T-helper 22 cell (primary cell): ENCODE measurements at places on chromosomes 6 and 20.

- DNase-seq, result no peak
Observed at GRCh38 chr20:62494537-62494936, 18.7 kb upstream of the GATA5 start.

DNA sequence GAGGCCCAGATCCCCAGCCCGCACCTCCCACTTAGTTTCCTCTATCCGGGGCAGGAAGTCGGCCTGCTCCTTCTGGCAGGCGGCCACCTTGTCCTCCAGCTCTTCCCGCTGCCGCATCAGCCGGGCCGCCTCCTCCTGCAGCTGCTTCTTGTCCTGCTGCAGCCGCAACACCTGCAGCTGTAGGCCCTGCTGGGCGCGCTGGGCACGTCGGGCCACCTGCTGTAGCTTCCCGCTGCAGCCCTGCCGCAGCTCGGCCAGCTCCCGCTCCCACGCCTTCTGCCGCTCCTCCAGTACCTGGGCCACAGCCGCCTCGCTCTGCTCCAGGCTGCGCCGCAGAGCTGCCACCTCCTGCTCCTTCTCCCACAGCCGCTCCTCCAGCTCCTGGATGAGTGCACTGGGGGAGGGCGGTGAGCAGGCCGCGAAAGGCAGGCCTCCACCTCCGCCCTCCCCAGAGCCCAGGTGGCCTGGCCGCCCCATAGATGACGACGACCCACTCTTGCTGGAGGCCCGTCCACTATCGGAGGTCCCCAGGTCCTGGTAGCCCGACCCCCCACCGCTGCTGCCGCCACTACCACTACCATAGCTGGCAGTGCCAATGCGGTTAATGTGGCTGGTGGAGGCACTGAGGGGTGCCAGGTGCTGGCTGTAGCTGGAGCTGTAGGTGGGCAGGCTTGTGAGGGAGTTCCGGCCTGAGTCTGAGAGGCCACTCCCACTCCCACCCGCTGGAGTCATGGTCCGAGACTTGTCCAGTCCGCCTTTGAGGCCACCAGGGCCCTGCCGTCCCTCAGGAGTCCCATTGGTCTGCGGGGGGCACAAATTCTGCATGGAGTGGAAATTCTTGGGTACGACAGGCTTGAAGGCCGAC, 6.0 kb upstream of the FASTKD5 start:
- DNase-seq, result no peak

GRCh38 chr6:111199935-111200334, 112.6 kb downstream of the SLC16A10 start:
- DNase-seq, result no peak

DNA sequence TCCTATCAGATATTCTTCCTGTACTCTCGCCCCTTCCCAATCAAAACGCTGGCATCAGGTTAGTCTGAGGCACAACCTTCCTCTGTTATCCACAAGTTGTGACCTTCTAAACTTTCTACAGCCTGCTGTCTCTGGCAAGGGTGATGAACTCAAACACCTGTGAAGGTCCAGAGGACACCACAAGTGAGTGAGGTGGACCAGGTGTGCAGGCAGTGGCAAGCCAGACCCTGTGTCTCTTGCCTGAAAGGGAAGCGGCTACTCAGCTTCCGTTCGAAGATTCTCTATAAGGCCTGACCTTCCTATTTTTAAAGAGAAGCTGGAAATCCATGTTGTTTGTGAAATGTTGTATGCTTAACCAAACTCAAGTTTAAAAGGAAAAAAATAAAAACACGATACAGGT, 36.8 kb downstream of the GCM1 start:
- no peak for DNase-seq

- no peak for DNase-seq
Observed at GRCh38 chr6:336159-337114, 44.1 kb downstream of the DUSP22 start.

GRCh38 chr6:26338810-26339209, 26.2 kb upstream of the BTN3A2 start:
- no peak for DNase-seq

- DNase-seq, result no peak
Observed at GRCh38 chr6:169498916-169499513, 202.8 kb downstream of the WDR27 start.

GRCh38 chr20:50026746-50027575, 44.2 kb downstream of the SNAI1 start:
- no peak for DNase-seq

GRCh38 chr6:72376736-72377135, 245.1 kb upstream of the KCNQ5 start:
- DNase-seq, result no peak

DNA sequence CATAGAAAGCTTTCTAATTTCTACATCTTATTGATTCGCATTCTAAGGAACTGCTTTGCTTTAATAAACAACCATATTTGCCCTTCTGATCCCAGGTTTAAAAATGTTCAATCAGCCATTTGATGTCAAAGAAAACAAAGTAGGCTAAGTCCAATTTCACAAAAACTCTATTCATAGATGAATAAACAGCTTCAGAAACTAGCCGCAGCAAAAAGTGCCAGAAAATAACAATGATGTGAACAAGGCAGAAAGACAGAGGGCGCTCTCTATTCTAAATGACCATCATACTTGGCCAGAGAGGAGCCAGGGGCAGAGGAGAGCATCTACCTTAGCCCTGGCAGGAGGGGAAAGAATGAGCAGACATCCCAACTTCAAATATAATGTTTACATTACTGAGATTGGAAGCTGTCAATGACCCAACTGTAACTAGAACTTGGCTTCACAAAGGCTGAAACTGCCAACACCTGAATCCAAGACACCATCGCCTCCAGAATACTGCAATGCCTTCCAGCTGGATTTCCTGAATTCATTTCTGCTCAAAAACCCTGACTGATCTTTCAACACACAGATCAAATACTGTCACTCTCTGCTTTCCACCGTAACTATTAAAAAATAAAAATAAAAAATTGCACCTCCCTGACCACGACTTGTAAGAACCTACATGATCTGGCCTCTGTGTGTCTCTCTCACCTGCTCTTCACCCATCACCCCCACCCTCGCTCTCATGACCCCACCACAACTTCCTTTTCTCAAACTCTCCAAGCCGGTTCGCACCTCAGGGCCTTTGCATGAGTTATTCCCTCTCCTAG, 9.5 kb downstream of the CNKSR3 start:
- no peak for DNase-seq

DNA sequence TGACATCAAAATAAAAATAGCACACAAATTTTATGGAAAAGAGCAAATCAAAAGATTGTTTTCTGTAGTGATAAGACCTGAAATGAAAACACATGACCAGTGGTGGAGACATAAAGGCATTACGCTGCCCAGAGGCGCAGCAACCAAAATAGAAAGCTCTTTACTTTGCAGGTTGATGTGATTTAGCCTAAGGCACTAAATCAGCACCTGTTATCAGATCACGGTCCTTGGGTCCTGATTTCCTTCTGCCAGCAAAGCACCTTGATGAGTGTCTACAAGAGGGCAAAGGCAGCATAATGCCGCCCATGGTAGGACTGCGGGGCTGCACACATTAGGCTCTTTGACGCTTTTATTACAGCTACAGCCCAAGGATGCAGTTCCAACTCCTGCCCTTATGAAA, 19.3 kb upstream of the RAMACL start:
- no peak for DNase-seq

- DNase-seq, result no peak
Observed at GRCh38 chr6:163860287-163861081, 446.0 kb downstream of the QKI start.

DNA sequence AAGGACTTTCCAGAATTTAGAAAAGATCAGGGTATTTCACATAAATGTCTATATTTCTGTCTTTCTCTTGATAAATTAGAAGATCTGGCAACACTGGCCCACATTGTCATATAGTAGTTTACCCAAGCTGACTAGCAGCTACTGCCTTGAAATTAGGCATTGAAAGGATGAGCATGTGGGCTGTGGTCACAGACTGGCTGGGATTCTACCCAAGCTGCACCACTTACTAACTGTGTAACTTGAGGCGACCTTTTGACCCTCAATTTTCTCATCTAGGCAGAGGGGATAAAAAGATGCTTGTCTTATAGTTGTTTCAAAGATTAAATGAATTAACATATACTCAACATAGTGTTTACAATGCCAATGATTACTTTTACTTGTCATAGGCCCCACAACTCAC, 152.7 kb upstream of the BMP2 start:
- no peak for DNase-seq

DNA sequence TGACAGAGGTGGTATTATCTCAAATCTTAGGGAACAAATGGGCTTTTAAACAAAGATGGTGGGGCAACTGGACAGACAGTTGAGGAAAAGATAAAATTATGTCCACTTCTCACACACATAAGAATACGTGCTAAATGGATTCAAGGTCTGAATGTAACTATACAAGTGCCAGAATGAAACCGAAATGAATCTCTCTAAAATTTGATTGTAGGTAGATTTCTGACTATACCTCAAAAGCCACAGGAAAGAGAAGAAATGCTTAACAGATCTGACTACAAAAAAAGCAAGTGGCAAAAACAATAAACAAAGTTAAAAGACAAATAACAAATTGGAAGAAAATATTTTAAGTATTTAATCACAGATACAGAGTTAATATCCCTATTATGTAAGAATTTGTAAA, 182.7 kb upstream of the OLIG3 start:
- no peak for DNase-seq

DNA sequence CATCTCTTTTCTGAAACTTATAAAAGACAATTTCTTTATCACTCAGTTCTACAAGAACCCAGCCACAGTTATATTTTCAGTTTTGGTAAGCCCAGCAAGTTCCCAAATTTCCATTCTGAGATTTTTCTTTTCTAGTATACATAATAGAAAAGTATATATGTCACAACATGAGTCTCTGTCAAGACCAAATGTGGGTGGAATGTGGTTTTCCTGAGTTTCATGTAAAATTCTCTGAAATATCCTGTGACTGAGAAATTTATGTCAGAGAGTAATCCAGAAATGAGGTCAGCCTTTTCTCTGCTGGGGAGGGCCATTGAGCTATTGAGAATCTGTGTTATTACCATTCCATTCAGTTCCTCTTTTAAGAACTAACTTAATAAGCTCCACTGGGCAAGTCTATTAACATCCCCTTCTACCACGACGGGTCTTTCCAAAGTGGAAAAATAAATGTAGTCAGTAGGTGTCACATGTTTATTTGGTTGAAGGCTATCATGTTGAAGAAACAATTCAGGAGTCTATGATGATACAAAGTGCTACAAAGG, 100.7 kb upstream of the HMGN3 start:
- DNase-seq, result no peak

DNA sequence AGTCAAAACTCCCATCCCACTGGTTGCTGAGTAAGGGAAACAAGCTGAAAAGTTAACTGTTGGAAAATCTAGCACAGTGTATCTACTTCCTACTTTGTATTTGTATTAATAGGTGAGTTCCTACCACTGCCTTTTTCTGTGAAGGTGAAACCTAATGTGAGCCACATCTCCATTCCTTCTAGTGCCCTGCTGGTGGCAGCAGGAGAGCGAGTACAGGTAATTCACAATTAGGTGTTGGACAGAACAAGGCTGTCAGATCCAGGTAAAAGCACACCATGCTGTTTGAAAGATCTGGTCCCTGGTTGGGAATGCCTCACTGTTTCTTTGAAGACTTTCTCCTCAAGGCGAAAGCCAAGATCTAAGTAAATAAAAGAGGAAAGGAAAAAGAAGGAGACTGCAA, 528.4 kb downstream of the PKHD1 start:
- no peak for DNase-seq

GRCh38 chr6:31733734-31734133, 2.6 kb downstream of the CLIC1 start:
- no peak for DNase-seq

DNA sequence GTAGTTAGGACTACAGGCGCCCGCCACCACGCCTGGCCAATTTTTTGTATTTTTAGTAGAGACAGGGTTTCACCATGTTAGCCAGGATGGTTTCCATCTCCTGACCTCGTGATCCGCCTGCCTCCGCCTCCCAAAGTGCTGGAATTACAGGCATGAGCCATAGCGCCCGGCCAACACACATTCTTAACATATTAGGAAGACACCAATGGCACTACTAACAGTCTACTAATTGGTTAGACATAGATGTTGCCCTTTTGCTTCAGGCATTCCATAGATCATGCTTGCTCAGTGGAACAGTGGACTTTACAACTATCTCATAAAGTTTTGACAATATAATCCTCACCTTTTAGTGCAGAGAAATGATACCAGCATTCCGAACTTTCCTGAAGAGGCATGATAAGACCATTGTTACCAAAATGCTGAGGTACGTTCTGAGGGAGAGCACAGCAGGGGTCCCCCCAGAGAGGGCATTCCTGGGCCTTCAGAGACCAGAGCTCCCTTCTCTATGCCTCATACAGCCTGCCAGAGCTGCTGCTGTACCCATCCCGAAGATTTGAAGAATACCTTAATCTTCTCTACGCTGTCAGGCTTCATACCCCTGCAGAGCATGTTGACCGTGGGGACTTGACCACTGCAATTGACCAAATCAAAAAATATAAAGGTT, 89.4 kb downstream of the ECT2L start:
- DNase-seq, result no peak

DNA sequence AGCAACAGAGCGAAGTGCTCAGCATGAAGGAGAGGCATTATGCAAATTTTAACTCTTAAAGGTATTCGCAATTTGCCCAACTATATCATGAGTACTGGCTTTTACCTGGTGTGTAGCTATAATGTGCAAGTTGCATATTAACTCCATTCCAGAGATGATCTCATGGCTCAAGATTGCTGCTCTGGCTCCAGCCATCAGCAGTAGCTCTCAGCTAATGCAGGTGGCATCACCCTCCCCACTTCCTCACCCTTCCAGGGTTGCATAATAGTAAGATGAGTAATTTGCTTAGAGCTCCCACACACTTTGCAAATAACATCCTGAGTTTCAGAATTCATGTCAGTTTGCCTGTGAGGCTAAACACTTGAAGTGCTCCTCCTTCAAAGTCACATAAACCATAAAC, 15.9 kb upstream of the PCSK2 start:
- no peak for DNase-seq

- DNase-seq, result no peak
Observed at GRCh38 chr6:66126358-66126757, 419.3 kb upstream of the EYS start.

DNA sequence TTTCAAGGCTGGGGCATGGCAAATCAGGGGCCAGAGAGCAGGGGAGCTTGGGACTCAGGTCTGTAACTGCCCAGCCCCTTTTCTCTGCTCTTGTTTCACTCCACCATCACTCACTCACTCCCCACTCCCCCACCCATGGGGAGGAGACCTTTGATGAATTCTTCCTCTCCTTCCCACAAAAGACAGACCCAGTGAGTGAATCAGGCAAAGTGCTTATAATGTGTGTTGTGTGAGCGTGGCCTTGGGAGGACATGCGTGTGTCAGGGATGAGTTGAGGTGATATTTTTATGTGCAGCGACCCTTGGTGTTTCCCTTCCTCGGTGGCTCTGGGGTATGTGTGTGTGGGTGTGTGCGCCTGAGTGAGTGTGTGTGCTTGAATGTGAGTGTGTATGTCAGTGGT, 1.0 kb upstream of the CUL9 start:
- DNase-seq, result no peak
